Fibroblast of skin of back (primary cell): ENCODE measurements at places on chromosomes 1 and 21.
A peak's percentile ranks its signal among the peaks of the same experiment; 100 is the strongest.

- no peak for DNase-seq
Observed at GRCh38 chr21:18760247-18760646, 356.7 kb upstream of the TMPRSS15 start.

GRCh38 chr1:112988367-112988766 is 32.4 kb upstream of the SLC16A1 start:
- DNase-seq, result no peak

- DNase-seq, result no peak
Observed at GRCh38 chr1:29527314-29528004, 291.1 kb downstream of the PTPRU start.

DNA sequence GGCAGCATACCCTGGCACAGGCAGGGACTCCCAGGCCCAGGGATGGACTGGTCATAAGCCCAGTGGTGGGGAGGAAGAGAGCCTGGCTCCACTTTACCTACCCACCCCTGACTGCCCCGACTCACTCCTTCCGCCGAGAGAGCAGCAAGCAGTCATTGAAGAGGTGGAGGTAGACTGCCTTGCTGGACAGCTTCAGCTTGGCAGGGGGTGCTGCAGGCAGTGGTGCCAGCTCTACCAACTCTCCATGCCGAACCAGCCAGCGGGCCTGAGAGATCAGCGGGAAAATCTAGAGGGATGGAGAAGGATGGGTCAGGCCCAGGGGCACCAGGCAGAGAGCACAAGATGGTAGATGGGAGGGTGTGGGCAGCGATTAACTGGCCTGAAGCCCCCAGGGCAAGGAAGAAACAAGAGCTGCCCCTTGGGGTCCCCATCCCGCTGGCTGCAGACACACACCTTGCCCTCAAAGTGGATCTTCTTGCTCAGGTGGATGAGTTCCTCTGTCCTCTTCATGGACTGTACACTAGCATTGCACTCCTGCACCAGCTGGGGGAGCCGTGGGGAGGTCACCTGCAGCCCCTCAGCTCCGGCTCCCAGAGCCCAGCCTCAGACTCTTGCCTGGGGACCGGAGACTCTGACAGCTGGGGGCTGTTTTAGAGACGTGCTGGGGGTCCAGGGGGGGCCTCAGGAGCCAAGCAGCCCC is 7.7 kb downstream of the ARHGEF19 start:
- no peak for DNase-seq

DNA sequence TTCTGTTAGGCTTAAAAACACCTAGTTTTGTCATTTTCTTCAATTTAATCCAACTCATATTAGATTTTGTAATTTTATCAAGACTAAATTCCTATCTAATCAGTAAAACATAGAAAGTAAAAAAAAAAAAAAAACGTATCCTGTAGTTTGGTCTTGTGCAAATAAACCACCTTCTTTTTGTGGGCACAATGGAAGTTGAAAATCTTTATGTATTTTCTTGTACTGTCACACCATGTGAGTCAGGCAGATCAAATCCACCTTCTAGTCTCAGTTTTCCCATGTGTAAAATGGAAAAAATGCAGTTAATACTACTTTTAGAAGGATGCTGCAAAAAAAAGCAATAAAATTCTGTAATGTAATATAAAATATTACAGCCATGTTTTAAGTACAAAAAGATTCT is 129.8 kb downstream of the CYYR1 start:
- peak; percentile 33 for DNase-seq

- peak; percentile 12 for DNase-seq
Observed at GRCh38 chr21:17514124-17514845, 1.4 kb downstream of the CXADR start.

GRCh38 chr1:6317098-6317760 is 56.3 kb upstream of the GPR153 start:
- peak; percentile 35 for DNase-seq

GRCh38 chr1:21638531-21639341 is 30.4 kb downstream of the RAP1GAP start:
- DNase-seq, result no peak

GRCh38 chr1:214369364-214369763 is 88.4 kb downstream of the SMYD2 start:
- no peak for DNase-seq

DNA sequence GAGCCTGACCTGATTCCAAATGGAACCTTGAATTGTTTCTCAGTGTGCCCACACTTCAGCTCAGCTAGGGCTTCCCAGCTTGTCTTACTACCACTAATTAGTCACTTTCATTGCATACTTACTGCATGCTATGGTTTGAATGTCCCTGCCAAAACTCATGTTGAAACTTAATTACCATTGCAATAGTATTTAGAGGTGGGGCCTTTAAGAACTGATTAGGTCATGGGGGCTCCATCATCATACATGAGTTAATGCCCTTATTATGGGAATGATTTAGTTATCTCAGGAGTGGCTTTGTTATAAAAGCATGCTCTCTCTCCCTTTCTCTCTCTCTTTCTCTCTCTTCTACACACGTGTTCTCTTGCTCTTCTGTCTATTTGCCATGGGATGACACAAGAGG is 68.3 kb downstream of the NENF start:
- DNase-seq, result no peak

GRCh38 chr1:228333739-228334115 is 72.9 kb downstream of the TRIM11 start:
- no peak for DNase-seq
